ENCODE measurements at places on chromosomes 5 and 9.
A peak's percentile ranks its signal among the peaks of the same experiment; 100 is the strongest.

DNA sequence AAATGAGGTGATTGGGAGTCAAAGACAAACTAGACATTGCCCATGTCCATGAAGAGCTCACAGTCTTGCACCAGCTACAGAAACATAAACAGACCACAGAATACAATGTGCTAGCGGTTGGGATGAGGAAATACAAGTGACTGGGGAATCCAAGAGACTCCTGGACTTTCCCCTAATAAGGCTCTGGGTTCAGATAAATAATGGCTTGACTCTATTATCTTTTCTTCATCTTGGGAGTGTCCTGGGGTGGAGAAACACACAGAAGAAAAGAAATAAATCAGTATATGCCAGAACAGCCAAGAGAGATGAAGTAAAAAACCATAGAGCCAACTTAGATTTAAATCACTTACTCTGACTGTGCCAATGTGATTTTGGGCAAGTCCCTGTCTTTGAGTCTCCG, 227.8 kb downstream of the PAPPA start:
- DNase-seq: no peak

GRCh38 chr5:180600554-180601041, 9.3 kb upstream of the SCGB3A1 start:
- no peak for DNase-seq

DNA sequence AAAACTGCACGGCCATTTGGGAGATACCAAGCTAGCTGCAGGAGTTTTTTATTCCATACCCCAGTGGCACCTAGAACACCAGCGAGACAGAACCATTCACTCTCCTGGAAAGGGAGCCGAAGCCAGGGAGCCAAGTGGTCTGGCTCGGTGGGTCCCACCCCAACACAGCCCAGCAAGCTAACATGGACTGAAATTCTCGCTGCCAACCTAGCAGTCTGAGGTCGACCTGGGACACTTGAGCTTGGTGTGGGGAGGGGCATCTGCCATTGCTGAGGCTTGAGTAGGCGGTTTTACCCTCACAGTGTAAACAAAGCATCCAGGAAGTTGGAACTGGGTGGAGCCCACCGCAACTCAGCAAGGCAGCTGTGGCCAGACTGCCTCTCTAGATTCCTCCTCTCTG, 108.9 kb upstream of the CHD1 start:
- DNase-seq: no peak

GRCh38 chr5:134611515-134611914, 21.1 kb downstream of the SAR1B start:
- DNase-seq: no peak

- no peak for DNase-seq
Measured at GRCh38 chr9:93112116-93112863, 16.3 kb downstream of the CARD19 start.

DNA sequence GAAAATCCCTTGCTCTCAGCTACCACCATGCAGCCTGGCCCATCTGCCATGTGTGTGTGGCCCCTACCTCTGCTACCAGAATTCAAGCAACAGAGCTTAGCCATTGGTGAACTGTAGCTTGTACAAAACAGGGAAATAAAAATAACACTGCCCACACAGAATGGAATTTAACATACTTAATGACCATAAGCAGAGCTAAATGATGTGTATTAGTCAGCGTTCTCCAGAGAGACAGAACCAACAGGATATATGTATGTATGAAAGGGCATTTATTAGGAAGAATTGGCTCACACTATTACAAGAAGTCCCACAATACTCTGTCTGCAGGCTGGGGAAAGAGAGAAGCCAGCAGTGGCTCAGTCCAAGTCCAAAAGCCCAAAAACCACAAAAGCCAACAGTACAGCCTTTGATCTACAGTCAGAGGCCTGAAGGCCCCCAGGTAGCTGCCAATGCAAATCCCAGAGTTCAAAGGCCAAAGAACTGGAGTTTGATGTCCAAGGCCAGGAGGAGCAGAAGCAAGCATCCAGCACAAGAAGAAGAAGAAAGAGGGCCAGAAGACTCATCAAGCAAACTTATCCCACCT, 318.8 kb downstream of the DNAH5 start:
- no peak for DNase-seq

GRCh38 chr5:78534148-78534904, 114.2 kb downstream of the LHFPL2 start:
- no peak for DNase-seq

- no peak for DNase-seq
Measured at GRCh38 chr9:102309379-102309778, 570.9 kb upstream of the GRIN3A start.

DNA sequence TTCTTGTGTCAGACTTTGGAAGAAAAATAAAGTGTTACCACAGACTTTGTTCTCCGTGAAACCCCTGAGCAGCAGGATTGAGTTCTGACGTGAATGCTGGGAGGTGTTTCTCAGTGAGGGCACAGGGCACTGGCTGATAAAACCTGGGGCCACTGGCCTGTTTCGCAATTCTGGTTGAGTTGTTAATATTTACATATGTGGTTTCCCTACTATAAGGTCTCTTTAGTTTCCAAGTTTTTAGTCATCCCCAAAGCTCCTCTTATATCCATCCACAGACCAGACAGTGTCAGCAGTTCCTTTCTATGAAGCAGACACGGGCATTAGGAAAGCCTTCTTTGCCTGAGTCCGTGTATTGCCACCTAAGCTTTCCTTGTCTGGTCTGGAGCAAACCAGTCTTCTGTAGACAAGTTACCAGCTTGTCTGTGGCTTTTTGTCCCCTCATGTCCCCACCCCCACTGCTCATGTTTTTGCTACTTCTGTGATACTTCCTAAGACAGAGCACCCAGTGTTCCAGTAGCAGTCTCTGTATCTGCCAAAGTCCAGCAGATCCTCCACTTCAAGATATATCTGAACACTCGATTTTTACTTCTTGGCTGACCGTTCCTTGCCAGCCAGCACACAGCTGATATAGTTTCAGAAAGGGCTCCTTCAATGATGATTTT, 42.0 kb downstream of the ACO1 start:
- DNase-seq: no peak

GRCh38 chr5:98416541-98416940, 356.9 kb upstream of the RGMB start:
- no peak for DNase-seq

- DNase-seq: no peak
Measured at GRCh38 chr5:58860680-58861079, 277.8 kb downstream of the RAB3C start.

GRCh38 chr9:26504057-26504456, 388.5 kb downstream of the CAAP1 start:
- DNase-seq: no peak

- no peak for DNase-seq
Measured at GRCh38 chr9:126724226-126724625, 80.6 kb upstream of the ZBTB43 start.

DNA sequence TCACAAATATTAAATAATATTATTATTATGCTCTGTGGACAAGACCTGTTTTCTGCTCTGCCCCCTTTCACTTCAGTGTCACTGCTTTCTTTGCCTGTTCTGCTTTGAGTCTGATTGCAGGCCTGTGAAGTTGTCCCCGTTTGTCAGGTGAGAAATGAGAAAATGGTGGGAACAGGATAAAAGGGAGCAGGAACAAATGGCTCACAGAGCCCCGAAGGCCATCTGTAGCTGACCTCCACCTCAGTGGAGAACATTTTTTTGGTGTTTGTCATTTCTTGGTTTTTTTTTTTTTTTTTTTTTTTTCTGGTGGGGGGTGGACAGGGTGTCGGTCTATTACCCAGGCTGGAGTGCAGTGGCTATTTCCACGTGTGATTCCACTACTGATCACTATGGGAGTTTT, 13.2 kb upstream of the S100Z start:
- no peak for DNase-seq

GRCh38 chr5:107425541-107426031, 245.2 kb downstream of the EFNA5 start:
- no peak for DNase-seq

DNA sequence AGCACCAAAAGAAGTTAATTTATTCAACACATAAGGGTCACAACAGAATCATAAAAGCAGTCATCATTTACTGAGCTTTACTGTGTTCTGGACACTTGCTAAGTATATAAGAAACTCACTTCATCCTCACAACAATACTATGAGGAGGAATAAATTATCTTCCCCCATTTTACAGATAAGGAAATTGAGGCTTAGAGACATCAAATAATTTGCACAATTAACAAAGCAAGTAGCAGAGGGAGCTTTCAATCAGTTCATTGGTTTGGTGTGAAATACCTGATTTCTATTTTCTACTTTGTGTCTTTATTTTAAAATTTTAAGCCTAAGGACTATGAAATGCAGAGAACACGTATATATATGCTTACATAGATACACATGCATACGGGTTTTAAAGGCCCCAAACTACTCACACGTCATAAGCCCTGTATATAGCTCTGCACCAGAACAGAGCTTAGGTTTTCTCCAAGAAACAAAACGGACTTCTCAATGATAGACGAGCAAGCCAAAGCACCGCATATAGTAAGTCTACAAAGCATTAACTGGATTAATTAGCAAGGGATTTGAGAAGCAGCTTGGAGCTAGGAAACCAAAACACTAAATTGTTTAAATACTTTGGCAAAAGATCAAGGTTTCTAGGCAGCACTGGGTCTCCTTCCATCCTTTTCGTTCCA, 95.6 kb downstream of the DENND1A start:
- DNase-seq: peak; percentile 59

GRCh38 chr9:3963643-3964369, 336.1 kb downstream of the GLIS3 start:
- no peak for DNase-seq

Data from NCI-H446 treated with DMSO at 0.1 percent for 48 hours (cell line).